Peyer's patch (tissue), 4 donors: ENCODE measurements at places on chromosomes 2 and 18. TPM values are rescaled to one million over a fixed set of nuclear protein-coding genes. Genes with fewer than 3 reads are reported as not detected.

DNA sequence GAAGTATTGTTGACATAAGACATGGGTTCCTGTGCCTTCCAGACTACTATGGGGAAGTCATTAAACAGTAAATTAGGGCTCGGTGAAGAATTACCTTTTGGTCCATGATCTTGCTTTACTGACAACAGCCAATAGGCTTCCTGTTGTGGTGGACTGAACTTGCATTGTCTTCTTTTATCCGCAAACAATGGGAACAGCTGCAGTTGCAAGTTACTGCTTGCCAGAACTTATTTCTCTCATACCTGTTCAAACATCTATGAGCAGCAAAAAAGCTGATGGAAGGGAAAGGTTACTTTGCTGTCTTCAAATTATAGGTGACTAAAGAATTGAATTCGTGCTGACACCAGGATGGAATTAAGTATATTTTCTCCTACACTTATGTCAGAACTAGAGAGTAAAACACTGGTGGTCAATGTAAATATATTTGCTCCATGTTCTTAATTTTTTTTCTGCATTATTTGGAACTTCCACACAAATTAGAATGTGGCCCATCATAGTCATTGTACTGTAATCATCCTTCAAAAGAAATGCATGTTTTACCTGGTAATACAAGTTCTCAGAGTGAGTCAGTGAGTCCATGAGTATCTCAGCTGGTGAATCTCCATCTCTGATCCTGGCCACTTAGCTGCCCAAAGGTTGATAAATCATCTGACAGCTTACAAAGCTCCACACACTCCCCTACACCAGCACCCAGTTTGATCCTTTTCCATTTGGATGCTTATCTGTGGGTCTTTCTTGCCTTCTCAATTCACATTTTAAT lies 37.3 kb upstream of the RNF152 start:
- no peak for DNase-seq

The CFC1 gene
- total RNA-seq: not detected

- no peak for DNase-seq
Measured at GRCh38 chr2:176178757-176179295, 9.6 kb upstream of the HOXD1 start.

DNA sequence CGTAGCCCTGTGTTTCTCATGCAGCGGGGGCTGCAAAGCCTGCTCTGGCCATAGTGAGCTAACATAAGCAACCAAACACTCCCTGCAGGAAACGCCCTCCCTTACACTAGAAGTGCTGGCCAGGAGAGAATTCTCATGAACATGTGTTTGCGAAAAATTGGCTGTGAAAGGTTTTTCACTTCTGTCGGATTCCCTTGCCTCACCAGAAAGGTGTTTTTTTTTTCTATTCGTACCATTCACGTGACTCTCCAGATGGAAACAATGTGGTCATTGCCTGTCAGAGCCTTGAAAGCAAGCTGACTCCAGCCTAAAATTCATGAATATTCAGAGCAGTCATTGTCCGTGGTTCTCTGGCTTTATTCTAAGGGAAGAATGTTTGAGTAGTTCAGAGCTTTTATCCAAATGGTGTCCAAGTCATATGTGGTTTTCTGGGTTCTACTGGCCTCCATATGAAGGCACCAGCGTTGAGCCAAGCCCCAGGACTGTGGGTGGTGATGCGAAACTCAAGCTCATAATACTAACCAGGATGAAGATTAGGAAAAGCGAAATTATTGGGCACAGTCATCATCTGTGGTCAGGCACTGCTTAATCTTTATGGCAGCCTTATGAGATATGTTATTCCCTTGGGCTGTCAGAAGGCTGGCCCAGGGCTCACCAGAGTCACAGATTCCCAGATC lies 236.4 kb downstream of the ALPK2 start:
- DNase-seq: no peak

- DNase-seq: no peak
Measured at GRCh38 chr2:172223601-172224054, 120.9 kb upstream of the DLX2 start.

DNA sequence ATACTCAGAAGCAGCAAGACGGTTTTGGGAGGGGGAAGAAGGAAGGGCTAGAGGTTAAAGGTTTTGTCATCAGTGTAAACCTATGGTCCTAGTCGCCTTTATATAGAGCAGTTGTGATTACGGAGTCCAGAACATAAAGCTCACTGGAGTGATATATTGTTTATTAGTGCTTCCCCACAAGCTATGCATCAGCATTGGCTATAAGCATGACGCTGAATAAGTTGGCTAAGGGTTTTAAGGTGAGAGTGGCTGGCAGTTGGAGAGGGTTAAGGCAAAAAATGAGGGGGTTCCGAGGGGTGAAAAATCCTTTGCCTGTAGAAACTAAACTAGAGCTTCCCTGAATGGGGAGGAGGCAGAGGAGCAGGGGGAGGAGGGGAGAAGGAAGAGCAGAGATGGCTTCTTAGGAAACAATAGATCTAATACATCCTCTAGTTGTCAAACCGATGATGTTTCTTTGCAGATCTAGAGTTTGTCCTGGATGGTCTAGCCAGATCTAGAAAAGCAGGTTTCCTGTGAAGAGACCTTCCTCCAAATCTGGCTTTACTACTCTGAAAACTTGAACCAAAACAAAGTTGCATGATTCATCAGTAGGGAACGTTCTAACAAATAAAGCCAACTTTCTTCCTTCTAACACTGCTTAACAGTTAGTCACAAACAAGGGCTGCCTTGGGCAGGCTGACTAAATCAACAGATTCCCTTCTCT lies 2.5 kb downstream of the KLF7 start:
- no peak for DNase-seq

The UGT1A4 gene
- total RNA-seq: 7.5 TPM
